Stimulated activated CD4-positive, alpha-beta T cell treated with anti-CD3 and anti-CD28 coated beads, Interleukin-12 subunit alpha, Interleukin-12 subunit beta, amount 100 ng/mL, for 48 hours (primary cell): ENCODE measurements at places on chromosomes 2 and 18.

DNA sequence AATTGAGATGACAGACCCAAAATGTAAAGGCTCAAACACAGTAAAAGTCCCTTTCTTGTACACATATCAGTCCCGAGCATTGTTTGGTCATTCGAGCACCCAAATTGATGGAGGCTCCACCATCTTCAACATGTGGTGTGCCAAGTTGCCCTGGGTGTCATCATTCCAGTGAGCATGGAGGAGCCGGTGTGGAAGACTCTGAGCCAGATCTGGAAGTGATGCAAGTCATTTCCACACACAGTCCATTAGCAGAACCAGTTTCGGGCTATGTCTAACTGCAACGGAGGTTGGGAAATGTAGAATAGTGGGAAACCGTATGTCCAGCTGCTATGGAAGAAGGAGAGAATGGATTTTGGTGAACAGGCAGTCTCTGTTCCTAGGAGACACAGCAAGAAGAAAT lies 40.9 kb upstream of the BZW1 start:
- DNase-seq, result no peak

- no peak for DNase-seq
Measured at GRCh38 chr2:145653553-145653952, 1133.6 kb upstream of the ZEB2 start.

GRCh38 chr2:121074293-121074932 lies 210.6 kb downstream of the TFCP2L1 start:
- DNase-seq, result no peak

- no peak for DNase-seq
Measured at GRCh38 chr18:34031810-34032209, 192.9 kb downstream of the NOL4 start.

- DNase-seq, result peak; percentile 31
Measured at GRCh38 chr18:48161191-48161910, 230.9 kb upstream of the SMAD2 start.

DNA sequence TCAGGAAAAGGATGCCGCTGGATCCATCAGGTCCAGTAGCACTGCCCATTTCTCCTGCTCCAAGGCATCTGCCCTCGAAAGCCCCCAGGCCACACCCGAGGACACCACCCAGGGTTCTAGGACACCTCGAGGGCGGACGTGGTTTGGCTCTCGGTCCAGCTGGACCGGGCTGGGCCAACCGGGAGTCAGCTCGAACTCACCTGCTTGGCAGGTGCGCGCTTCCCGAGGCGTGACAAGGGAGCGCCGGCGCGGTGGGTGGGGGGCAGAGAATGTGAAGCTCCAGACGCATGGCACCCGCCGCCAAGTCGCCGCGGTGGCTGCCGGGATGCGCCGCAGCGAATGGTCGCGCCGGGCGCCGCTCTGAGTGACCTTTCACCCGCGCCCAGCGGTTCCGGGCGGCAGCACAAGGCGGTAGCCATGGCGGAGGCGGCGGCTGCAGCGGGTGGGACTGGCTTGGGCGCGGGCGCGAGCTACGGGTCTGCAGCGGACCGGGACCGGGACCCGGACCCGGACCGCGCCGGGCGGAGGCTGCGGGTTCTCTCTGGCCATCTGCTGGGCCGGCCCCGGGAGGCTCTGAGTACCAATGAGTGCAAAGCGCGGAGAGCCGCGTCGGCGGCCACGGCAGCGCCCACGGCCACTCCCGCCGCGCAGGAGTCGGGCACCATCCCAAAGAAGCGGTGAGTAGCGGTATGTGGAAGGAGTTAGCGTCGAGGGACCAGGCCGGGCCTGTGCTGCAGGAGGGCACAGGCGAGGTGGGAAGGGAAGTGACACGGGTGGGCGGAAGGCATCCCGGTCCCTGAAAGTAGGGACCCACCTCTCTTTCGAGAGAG lies at the start of gene AGPS:
Gene AGPS (plus strand): TSS at position 401 of the 830 bp plus-strand sequence. CDS start 17 bp downstream, at position 418.
- peak; percentile 63 for DNase-seq

DNA sequence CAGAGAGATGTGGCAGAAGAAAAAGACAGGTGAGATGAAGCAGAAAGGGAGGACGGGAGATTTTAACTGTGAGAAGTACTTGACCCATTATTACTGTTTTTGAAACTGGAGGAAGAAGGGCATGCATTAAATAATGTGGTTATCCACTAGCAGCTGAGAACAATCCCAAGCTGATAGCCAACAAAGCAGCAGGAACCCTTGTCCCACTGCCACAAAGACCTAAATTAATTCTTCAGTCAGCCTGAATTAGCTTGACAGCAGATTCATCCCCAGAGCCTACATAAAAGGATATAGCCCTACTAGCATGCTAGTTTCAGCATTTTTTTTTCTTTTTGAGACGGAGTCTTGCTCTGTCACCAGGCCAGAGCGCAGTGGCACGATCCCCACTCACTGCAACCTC lies 19.5 kb upstream of the REG3A start:
- DNase-seq, result no peak

DNA sequence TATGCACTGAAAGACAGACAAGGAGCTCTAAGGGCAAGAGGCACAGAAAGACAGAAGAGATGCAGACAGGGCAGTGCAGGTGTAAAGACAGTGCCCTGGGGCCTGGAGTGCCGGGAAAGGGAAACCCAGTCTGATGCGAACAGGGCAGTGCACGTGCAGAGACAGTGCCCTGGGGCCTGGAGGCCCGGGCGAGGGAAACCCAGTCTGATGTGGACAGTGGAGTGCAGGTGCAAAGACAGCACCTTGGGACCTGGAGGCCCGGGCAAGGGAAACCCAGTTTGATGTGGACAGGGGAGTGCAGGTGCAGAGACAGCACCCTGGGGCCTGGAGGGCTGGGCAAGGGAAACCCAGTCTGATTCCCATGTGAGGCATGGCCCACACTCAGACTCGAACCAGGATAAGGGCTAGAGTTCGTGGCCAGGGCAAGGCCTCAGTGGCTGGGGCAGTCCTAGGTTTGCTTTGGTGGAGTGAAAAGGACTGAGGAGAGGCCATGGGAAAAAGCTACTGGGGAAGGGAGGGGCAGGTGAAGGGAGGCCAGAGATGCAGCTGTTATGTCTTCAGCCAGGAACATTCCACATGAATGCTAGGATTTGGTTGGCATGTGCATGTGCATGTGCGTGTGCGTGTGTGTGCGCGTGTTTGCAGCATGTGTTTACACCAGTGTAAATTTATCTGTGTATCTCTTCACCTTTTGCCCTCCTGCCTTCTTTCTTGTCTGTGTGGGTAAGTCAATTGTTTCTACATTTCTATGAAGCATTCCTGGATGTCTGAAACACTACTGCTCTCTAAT lies 39.1 kb upstream of the DNMT3A start:
- no peak for DNase-seq

DNA sequence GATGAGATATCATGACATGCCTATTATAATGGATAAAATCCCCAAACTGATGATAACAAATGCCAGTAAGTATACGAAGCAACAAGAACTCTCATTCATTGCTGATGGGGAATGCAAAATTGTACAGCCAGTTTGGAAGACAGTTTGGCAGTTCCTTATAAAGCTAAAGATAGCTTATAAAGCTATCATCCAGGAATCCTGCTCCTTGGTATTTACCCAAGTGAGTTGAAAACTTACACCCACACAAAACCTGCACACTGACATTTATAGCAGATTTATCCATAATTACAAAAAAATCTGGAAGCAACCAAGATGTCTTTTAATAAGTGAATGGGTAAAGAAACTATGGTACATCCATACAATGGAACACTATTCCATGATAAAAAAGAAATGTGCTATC lies 59.5 kb upstream of the FAM124B start:
- DNase-seq, result no peak

GRCh38 chr2:207571370-207571769 lies 41.6 kb downstream of the CREB1 start:
- no peak for DNase-seq

- no peak for DNase-seq
Measured at GRCh38 chr2:219574484-219575311, 2.6 kb downstream of the INHA start.

GRCh38 chr2:130846233-130846632 lies 9.5 kb downstream of the ARHGEF4 start:
- DNase-seq, result no peak

DNA sequence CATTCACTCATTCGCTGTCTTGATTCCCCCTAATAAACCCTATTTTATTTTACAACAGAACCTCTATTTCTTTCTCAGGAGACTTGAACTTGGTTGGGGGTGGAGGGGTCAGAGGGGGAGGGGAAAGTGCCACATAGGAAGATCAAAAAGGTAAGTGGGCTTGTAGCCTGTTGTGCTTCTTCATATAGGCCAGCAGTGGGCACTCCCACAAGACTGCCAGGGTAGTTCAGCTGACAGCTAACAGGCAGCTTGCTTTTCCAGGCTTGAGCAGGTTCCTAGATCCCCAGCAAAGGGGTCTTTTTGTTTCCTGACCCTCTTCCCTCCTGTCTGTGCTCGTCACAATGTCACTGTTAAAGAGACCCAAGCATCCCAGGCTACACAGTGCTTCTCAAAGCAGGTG lies 829 bp upstream of the KIAA2012 start:
- no peak for DNase-seq

GRCh38 chr2:119708241-119708640 lies 29.2 kb downstream of the TMEM177 start:
- DNase-seq, result no peak

- DNase-seq, result no peak
Measured at GRCh38 chr2:62281663-62282062, 85.7 kb downstream of the B3GNT2 start.

- no peak for DNase-seq
Measured at GRCh38 chr2:240298803-240299709, 136.4 kb upstream of the GPC1 start.

GRCh38 chr18:22283397-22283796 lies 114.0 kb downstream of the GATA6 start:
- DNase-seq, result no peak

- no peak for DNase-seq
Measured at GRCh38 chr2:39609917-39610316, 55.8 kb upstream of the TMEM178A start.

- DNase-seq, result no peak
Measured at GRCh38 chr2:25078170-25079049, 36.5 kb downstream of the EFR3B start.

DNA sequence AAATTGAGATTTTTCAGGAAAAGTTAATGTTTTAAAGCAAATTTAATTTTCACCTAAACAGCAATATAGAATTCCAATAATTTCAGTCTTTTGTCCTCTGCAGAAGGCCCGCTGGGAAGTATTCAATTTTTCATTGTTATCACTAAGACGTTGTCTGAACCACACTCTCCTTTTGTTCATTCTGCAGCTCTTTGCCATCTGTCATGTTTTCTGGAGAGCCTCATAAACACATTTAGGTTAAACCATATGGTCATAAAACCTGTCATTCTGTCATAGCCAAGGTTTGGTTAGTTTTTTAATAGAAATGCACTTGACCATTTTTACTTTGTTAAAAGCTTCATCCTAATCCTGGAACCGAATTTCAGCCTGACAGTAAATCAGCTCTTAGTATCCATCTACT lies 54.0 kb upstream of the PGAP1 start:
- DNase-seq, result no peak

DNA sequence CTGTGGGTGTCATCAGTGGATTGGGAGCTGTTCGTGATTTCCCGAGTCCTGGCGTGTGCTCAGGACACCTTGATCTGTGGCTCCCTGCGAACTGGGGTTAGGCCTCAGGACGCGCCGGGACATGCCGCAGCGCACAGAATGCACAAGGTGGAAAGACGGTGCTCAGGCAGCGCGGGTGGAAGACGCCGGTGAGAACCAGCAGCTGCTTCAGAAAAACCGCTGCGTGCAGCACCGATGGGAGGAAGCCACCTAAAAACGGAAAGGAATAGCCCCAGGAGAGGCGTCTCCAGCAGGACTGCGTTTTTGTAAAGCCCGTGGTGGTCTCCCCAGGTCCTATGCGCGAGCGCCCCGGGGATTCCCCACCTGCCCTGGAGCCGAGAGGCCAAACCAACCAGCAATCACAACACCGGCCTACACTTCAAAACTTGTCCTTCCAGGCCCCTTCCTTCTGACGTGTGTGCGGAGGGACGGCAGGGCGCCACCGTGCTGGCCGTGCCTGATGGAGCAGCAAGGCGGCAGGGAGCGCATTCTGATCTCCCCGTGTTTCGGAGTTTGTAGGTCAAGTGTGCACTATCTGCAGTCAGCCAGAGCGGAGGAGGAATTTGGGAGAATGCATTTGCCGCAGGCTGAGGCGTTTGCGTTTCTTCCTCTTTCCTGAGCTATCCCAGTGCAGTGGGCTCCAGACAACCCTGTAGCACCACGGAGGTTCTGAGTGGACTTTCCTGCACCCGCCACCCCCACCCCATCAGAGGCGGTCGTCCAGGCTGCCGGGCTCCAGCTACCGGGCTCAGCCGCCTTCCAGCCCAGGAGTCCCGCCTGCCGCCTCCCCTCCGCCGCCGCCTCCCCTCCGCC lies 32.2 kb downstream of the RTP5 start:
- no peak for DNase-seq

- DNase-seq, result no peak
Measured at GRCh38 chr2:176137906-176138305, 8.4 kb downstream of the HOXD8 start.

DNA sequence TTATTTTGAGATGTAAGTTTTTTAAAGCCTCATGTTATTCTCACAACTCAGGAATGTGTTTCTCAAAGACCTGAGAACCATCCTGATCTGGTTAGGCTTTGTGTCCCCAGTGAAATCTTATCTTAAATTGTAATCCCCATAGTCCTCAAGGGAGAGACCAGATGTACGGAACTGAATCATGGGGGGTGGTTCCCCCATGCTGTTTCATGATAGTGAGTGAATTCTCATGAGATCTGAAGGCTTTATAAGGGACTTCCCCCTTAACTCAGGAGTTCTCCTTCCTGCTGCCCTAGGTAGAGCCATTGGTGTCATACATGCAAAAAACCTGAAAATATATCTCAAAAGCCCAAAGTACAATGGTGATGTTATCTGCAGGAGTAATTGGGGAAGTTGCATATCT lies 836.7 kb downstream of the CBLN2 start:
- no peak for DNase-seq

GRCh38 chr2:190162851-190163250 lies 100.3 kb upstream of the MSTN start:
- no peak for DNase-seq

DNA sequence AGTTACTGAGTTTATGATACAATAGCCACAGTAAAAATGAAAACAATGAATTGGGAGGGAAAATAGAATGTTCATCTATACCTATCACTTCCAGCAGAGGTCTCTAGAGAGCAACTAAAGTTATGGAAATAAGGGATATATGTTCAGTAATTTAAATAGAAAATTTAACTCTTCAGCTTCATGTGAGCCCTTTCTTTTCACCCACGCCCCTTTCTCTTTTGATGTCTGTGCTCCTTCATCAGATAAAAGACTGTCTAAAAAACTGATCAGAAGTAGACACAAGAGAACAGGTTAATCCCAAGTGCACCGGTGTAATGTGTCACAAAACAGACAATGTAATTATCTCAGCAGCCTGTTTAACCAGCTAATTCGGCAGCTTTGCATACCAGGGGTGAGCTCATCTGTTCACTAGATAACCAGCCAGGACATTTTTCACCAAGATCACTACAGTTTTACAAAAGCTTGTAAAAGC lies 238.5 kb upstream of the ERBB4 start:
- no peak for DNase-seq

- no peak for DNase-seq
Measured at GRCh38 chr2:55902429-55902828, 21.2 kb downstream of the EFEMP1 start.

GRCh38 chr18:12990123-12990475 lies 1.1 kb upstream of the CEP192 start:
- DNase-seq, result peak; percentile 34
